ENCODE measurements at places on chromosomes 5 and 9.

- H3K4me3 ChIP-seq = no peak overlapping the region
- H3K27me3 ChIP-seq = no peaks in the 10 kb centered on the region
- no peaks in the 10 kb centered on the region for H3K36me3 ChIP-seq
- H3K27ac ChIP-seq = no peak overlapping the region
These were observed 68.1 kb downstream of the ACTL7B start for GRCh38 chr9:108787690-108788048.

DNA sequence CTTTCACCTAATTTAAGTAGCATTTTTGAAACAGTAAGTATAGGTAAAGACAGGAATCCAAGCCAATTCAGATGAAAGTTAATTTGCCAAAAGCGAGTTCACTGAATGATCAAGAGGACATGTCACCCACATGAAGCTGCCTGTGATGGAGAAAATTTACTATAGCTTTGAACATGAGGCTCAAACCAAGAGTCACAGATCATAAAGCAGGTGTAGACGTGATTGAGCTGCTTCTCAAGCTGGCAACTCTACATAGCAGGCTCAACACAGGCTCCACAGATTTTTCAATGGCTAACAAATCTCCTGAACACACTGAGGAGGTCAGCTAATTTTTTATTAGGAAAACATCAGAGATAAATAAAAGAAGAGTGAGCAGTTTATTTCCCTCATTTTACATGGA lies 173.7 kb downstream of the FAM114A2 start:
- H3K27ac ChIP-seq = no peak overlapping the region
- no peak overlapping the region for H3K4me3 ChIP-seq
- no peaks in the 10 kb centered on the region for H3K27me3 ChIP-seq
- H3K36me3 ChIP-seq = no peaks in the 10 kb centered on the region

- peaks cover 10% of the 10 kb centered on the region for H3K4me1 ChIP-seq
- no peak for DNase-seq
These were observed 71.2 kb downstream of the SHB start for GRCh38 chr9:37997636-37998374.

GRCh38 chr5:62258654-62259053 lies 47.4 kb upstream of the KIF2A start:
- H3K4me1 ChIP-seq = peaks cover 10% of the 10 kb centered on the region
- H3K27me3 ChIP-seq = no peaks in the 10 kb centered on the region
- H3K27ac ChIP-seq = no peak overlapping the region

GRCh38 chr5:110401881-110402280 lies 324.6 kb downstream of the TMEM232 start:
- no peak overlapping the region for H3K4me3 ChIP-seq
- no peak for DNase-seq
- no peaks in the 10 kb centered on the region for H3K4me1 ChIP-seq
- no peak overlapping the region for H3K27ac ChIP-seq
- no peaks in the 10 kb centered on the region for H3K36me3 ChIP-seq

All from naive B cell (primary cell).